Brain pericyte (primary cell): ENCODE measurements at places on chromosomes 7 and 10.

- DNase-seq, result no peak
Measured at GRCh38 chr10:33335551-33335800, 1.0 kb upstream of the NRP1 start.

DNA sequence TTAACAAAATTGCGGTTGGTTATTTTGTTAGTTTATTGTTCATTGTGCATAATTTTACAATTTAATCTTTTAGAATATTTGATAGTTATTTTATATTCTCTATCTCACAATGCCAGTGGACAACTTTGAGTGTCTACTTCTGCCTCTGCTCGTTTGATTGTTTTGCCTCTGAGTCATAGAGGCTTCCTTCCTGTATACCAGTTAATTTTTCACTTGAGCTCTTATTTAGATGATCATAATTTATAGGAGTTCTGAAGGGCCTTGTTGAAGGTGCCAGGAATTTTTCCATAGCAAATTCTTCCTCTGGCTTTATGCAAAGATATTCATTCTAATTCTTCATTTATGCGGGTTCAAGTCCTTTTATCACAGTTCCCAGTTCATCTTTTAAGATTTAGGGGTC lies 5.2 kb upstream of the MALRD1 start:
- no peak for DNase-seq

DNA sequence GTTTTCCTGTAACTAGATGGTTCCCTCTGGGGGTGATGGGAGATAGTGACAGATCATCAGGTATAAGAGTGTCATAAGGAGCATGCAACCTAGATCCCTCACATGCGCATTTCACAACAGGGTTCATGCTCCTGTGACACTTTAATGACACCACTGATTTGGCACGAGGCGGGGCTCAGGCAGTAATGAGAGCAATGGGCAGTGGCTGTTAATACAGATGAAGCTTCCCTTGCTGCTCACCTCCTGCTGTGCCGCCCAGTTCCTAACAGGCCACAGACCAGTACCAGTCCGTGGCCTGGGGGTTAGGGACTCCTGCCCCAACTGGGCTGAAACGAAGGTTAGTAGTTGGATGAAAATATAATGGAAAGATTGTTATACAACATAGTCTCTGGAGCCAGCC lies 201.6 kb upstream of the LRRN3 start:
- DNase-seq, result no peak

DNA sequence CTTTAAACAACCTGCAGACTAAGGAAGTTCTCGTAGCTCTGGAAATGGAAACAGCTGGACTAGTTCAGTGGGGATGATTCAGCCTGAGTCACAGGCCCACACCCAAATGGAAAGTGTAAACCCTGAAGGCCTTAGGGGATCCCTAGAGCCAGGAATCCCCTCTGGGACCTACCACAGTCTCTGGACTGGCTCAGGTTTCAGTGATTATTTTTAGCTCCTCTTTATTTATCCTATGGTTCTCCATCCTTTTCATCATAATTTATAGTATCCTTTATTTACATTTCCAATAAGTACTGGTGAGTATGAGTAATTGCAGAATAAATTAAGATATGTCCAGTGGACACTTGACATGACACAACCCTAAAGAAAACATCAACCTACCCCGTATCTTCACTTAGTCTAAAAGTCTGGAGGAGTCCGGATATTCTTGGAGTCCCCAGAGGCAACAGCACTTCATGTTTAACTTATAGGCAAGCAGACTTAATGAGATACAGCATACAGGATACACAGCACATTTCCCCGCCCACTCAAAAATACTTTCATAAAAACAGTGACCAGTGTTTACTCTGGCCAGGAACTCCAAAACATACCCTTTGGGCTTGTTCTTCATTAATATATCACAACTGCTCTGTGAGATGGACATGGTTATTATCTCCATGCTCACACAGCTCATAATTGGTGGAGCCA lies 28.4 kb upstream of the SEMA3E start:
- DNase-seq, result peak; percentile 90

DNA sequence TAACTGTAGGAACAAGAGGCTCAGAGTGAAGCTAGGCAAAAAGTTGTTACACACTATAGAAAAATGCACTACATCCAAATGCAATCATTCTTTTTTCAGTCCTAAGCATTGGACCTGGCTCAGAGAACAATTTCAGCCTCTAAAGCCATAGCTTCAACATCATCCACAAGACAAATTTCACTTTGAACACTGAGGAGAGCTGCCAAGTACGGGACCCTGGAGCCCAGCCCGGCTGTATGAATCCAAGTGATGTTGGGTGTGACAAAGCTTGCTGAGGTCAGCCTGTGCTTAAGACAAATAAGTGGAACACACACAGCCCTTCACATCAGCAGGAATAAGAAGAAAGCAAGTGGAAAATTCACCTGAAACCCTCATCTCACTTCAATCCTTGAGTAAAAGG lies 233.1 kb upstream of the PFKP start:
- DNase-seq, result no peak

DNA sequence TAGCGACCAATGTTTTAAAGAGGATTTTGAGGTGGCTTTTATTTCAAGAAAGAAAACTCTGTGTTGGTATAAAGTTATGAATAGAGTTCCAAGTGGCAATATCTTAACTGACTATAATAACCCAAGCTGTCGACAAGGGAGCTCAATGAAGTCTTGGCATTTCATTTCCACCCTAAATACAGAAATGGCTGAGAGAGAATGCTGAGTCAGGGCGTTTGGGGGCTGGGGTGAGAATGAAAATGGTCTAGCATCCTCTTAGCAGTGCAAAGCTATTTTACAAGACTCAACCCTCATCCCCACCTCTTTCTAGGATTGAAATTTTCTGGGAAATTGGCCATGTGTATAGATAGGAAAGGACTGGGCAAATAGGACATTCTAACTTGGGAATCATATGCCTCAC lies 759.1 kb downstream of the KCNMA1 start:
- no peak for DNase-seq

DNA sequence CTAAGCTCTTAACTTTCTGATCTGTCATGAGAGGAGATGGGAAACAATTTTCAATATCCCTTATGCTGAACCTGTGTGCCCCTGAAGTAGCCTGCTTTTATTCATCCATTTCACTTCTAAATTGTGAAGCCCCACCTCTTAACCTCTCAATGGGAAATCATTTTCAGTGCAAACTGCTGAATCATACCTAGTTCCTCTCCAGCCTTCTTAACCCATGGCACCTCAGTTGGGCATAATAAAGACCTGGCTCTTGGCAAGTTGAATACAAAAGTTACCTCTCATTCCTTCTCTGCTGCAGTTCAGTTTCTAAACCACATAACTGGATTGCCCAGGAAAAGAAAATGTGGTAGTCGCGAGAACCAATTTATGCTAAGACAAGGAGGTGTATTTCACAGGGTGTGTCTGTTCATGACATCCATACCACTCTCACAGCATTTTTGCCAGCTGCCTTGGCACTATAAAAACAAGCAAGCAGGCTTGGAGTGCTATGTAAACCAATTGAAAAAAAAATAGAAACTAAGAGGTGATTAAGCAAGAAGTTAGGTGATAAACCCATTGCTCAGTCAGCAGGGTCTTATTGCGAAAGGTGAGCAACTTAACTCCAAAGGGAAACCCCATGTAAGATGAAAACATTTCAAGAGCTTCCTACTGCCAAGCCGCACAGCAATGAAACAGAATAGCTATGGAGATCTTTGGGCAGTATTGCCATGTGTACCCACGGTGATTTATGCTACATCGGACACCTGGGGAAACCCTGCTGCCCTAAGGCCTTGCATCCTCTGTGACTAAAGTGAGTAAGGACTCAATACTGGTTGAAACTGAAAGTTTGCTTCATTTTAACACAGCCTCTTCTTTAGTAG lies 57.0 kb upstream of the DKK1 start:
- no peak for DNase-seq

- no peak for DNase-seq
Measured at GRCh38 chr10:75002967-75003594, 108.4 kb upstream of the SAMD8 start.

DNA sequence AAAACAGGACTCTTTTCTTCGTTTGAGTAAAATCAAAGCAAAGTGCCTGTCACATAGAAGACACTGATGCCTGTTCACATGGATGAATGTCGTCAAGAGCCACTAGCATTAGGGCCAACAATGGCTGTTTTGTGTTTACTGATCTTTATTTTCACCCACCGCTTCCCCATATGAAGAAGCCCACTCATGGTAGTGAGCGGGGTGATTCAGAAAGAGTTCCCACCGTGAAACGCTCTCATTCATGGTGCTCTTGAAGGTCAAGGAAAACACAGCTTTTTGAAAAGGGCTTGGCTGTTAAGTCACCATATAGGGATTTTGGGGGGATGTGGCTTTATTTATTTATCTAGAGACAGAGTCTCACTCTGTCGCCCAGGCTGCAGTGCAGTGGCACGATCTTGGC lies 12.5 kb downstream of the PROSER2 start:
- no peak for DNase-seq

GRCh38 chr7:158378978-158379377 lies 208.6 kb downstream of the PTPRN2 start:
- DNase-seq, result no peak
